CD4-positive, alpha-beta T cell treated with Interleukin-4 for 4 hours (primary cell): ENCODE measurements at places on chromosomes 5 and 9.

DNA sequence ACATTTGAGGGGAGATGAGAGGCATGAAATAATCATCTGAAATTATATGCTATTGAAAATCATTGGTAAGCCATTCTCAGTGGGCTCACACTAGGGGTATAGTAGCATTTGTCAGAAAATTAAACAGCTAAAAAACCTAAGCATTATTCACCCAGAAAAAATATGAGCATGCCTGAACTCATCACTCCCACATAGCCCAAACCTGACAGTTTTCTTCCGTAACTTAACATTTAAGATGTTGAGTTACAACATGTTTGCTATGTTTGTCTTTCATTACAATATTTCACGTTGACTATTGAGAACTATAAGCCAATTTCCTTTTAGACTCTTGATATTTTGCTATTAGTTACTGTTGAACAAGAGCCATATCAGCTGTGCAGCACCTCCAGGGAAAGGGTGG lies 23.5 kb upstream of the GHR start:
- DNase-seq = no peak

GRCh38 chr5:174531782-174532191 lies 192.6 kb upstream of the MSX2 start:
- DNase-seq = no peak

DNA sequence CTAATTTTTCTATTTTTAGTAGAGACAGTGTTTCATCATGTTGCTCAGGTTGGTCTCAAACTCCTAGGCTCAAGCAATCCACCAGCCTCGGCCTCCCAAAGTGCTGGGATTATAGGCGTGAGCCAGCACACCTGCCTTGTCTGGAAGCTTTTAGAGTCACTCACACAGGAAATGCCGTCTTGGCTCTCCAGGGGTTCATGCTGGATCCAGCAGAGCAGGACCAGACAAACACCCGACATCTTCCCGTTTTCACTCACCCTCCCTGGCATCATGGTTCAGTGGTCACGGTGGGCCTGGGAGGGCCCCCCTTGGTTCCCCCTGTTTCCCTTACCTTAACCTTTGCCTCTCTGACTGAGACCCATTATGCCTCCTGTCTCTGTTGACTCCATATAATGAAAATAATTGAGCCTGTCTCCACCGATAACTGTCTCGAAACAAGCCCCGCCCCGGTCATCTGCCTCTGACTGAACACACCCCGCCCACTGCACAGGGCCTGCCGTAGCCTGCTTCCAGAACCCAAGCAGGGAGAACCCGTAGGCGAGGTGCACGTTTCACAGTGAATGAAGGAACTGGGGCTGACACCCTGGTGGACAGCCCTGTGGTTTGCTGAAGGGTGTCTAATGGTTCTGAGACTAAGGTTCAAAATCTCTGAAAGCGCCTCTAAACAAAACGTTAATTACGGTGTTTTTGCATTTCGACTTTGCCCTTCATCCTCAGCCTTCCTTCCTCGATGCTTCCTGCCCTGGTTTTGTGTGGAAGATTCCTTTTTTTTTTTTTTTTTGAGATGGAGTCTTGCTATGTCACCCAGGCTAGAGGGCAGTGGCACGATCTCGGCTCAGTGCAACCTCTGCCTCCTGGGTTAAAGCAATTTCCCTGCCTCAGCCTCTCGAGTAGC lies 39.7 kb upstream of the SPRY4 start:
- DNase-seq = no peak

DNA sequence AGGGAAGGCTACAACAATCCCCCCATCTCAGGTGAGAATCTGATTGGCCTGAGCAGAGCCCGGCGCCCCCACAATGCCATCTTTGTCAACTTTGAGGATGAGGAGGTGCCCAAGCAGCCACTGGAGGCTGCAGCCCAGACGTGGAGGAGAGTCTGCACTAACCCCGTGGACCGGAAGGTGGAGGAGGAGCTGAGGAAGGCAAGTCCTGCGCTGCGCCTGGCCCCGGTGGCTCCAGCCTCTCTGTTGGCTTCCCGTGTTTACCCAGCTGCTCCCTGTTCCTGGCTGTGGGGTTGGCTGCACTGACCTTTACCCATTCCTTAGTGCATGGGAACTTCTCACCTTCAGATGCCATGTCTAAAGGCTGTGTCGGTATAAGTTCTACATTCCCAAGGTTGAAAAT lies 11.0 kb upstream of the CEL start:
- DNase-seq = no peak

GRCh38 chr9:92763721-92764380 lies 782 bp downstream of the BICD2 start:
- no peak for DNase-seq

- DNase-seq = no peak
Measured at GRCh38 chr5:160787240-160787639, 64.8 kb downstream of the ATP10B start.

DNA sequence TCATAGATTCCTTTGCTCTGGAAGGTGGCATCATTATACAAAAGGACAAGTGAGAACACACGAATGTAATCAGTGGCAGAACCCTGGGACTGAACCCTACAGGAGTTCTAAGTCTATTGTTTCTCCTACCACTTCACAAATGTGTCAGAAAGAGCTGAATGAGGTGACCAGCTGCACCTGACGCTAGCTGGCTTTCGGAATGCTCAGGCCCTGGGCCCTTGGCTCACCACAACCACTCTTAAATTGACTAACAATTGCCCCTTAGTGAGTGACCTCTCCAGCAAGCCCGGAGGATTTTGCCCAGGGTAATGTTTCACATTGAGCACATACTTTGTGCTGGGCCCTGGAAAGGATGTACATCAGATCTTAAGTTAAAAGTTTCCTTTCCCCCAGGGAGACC lies 41.2 kb upstream of the ABCA1 start:
- no peak for DNase-seq

GRCh38 chr9:18359335-18359734 lies 114.6 kb upstream of the ADAMTSL1 start:
- DNase-seq = no peak

DNA sequence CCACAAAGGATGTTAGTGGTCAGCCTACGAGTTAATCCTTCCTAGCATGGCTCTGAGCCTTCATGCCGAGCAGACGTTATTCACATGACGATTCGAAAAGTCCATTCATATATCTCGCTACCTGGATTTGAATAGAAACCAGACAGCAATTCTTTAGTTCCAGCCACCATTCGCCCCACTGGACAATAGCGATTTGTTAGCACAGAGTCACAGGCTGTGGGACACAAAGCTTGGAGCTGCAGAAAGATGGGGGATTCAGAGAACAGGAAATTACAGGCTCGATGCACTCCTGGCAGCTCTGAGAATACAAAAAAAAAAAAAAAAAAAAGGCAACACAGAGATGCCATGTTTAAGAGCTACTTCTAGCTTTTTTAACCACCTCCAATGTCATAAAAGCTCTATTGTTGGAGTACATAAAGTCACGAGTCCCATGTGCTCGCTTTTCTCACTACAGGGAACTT lies 110.7 kb downstream of the NR6A1 start:
- DNase-seq = no peak

DNA sequence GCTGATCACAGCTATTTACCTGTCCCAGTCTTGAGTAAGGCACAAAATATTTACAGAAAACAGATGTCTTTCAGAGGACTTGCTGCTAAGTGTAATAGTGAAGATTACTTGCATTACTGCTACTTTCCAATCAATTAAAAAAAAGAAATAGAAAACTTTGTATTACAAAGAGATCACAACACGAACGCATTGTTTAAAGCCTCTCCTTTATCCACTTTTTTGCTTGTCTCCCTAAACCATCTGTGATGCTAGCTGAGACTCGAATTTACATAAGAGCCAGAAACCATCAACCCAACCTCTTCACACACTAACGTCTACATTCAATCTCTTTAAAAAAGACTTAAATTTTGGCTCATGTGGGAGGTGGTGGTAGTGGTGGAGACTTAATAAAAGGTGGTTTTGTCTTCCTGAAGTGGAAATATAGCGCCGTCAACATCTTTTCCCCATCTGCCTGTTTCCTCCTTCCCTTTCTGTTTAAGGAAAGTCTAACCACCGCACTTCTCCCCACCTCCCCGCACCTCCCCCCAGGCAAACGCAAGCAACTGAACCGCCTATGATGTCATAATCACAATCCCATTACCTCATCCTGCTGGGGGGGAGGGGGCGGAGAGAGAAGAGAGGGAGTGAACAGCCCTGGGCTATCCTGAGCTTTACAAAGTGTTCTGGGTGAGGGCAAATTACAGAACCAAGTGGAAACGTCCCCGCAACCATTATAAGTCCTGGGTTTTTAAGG lies 948 bp upstream of the FAM53C start:
- peak; percentile 72 for DNase-seq

DNA sequence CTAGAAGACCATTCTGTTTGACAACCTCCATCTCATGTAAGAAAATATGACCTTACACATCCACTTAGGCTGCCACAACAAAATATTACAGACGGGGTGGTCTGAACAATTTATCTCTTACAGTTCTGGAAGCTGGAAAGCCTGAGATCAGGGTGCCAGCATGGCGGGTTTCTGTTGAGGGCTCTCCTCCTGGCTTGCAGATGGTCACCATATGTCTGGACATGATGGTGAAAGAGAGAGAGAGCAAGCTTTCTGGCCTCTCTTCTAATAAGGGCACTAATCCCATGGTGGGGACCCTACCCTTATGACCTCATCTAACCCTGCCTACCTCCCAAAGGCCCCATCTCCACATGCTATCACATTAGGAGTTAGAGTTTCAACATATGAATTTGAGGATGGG lies 66.0 kb downstream of the AMBP start:
- no peak for DNase-seq

GRCh38 chr9:136942112-136942880 lies 2.2 kb downstream of the FBXW5 start:
- no peak for DNase-seq

GRCh38 chr9:125495172-125496119 lies 211.6 kb downstream of the MAPKAP1 start:
- no peak for DNase-seq

DNA sequence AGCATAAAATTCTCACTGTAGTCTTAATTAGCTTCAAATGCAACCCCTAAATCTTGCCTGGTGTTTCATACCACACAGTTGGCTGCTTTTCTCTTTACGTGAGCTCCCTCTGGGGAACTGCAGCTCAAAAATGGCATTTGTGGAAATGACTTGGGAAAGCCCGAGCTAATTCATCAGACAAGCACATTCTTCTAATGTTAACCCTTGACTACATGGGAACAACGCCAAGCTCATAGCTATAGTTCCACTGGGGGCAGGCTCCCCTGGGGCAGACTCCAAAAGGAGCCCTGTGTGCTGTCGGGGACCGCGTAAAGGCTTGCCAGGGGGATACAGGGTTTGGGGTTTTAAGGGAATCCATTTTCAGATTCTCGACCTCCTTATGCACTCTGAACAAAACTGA lies 301.4 kb upstream of the DAP start:
- no peak for DNase-seq

GRCh38 chr5:105689596-105689995 lies 1981.1 kb downstream of the EFNA5 start:
- DNase-seq = no peak

DNA sequence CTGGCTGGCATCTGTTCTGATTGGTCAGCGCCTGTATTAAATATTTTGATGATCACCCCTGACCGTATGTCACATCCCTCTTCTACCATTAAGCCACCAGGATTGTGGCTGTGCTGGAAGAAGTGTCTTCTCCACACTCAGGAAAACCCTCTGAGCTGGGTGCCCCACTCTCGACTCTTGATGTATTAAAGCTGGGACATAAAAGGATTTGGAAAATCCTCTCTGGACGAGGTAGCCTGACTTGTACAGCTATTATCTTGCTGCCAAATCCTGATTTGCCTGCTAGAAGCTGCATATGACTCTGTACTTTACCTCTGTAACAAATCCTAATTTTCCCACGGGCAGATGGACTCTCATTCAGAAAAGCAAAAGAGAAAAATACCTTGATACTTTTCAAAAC lies 161.0 kb downstream of the SLC28A3 start:
- no peak for DNase-seq

GRCh38 chr5:1137567-1138444 lies 25.9 kb upstream of the SLC12A7 start:
- no peak for DNase-seq

- DNase-seq = no peak
Measured at GRCh38 chr9:811106-811531, 30.4 kb upstream of the DMRT1 start.

DNA sequence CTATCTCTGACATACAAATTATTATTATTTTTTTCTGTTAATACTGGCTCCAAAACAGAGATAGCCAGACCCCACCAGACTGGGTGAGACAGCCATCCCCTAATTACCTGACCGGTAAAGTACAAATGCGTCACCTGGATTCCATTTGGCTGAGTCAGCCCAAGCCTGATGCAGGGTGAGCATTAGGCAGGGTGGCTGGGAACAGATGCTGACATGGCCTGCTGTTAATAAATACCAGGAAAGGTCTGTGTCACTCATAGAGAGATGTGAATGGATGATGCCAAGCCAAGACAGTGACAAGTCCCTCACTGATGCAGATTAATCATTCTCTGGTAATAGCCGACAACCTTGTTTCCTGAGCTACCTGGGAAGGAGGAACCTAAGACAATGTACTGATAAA lies 183.5 kb downstream of the TRIM32 start:
- DNase-seq = no peak

DNA sequence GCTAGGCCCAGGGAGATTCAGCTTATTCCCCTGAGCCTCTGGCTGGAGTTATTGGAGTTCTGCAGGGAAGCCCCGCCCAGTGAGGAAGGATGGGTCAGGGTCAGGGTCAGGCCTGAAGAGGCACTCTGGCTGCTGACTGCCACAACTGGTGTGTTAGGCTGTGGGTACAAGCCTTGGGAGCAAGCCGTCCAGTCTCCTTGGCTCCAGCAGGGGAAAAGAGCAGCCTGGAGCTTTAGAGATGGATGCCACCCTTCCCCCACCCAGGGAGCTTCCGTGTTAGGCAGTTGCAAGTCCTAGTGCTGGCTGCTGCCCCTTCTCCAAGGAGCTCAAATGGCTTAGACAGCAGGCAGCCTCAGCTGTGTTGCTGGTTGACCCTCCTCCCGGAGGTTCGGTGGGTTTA lies 34.4 kb upstream of the TAF11L2 start:
- no peak for DNase-seq

- DNase-seq = no peak
Measured at GRCh38 chr5:52799358-52799982, 11.8 kb downstream of the ITGA1 start.

GRCh38 chr5:97923997-97924396 lies 741.0 kb upstream of the RIOK2 start:
- DNase-seq = no peak

DNA sequence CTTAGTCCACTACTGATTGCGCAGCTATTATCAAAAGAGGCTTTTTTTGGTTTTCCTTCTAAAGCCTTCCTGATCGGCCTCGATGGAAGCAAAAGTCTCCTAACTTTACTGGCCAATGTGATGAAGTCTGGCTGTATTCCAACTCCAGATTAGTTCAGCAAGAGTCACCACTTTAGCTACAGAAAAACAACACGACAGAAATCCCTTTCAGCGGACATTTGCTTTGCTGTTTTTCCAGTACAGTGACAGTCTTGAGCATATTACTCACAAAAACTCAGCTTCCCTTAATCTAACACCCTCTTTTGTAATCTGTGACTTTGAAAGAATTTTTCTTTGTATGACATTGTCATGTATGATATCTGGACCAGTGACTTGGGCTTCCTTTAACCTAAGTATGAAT lies 95.7 kb downstream of the HOMER1 start:
- DNase-seq = no peak
